ENCODE measurements at places on chromosomes 16 and 17. TPM values are rescaled to one million over a fixed set of nuclear protein-coding genes. Genes with fewer than 3 reads are reported as not detected.
A peak's percentile ranks its signal among the peaks of the same experiment; 100 is the strongest.

Gene HP
- total RNA-seq: not detected

DNA sequence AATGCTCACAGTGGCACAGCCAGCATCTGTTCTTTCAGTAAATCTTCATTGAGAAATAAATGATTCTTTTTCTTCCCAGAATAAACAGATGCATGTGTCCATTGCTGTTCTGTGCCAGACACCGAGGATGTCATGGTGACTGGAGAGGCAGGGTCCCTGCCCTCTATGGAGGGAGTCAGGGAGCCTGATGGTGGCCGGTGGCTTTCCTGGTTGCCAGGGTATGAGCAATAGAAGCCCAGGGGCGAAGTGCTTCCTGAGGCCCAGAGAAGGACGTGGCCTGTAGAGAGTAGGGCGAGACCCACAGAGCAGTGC lies 29.9 kb upstream of the NUDT16L1 start:
- no peak for DNase-seq
- H3K36me3 ChIP-seq: peaks cover 23% of the 10 kb centered on the region
- no peak overlapping the region for H3K4me3 ChIP-seq
- no peaks in the 10 kb centered on the region for H3K4me1 ChIP-seq
- H3K27me3 ChIP-seq: no peaks in the 10 kb centered on the region

Gene CSH1
- not detected for total RNA-seq

DNA sequence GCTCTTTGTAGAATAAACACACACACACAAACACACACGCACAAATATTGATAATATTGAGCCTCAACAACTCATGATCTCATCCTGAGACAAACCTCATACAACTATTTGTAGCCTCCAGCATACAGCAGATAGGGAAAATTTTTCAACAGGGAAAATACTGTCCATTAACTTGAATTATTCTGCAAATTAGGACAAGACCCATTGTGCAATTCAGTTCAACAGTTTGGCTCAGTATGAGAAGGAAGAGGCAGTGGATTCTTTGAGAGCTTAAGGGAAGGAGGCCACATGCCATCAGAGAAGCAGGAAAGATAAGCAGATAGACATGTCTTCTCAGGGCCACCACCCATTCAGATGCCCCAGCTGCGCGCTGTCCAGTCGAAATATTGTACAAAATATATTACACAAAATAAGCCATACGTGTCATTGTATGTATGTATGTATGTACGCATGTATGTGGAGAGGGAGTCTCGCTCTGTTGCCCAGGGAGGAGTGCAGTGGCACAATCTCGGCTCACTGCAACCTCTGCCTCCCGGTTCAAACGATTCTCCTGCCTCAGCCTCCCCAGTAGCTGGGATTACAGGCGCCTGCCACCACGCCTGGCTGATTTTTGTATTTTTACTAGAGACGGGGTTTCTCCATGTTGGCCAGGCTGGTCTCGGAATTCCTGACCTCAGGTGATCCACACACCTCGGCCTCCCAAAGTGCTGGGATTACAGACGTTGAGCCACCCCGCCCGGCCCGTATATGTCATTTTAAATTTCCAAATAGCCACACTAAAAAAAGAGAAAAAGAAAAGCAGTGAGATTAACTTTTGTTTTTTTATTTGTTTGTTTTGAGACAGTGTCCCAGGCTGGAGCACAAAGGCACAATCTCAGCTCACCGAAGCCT lies 1.8 kb downstream of the ZC3H7A start:
- peaks cover 1% of the 10 kb centered on the region for H3K36me3 ChIP-seq
- H3K4me3 ChIP-seq: peak overlapping the region; percentile 86

DNA sequence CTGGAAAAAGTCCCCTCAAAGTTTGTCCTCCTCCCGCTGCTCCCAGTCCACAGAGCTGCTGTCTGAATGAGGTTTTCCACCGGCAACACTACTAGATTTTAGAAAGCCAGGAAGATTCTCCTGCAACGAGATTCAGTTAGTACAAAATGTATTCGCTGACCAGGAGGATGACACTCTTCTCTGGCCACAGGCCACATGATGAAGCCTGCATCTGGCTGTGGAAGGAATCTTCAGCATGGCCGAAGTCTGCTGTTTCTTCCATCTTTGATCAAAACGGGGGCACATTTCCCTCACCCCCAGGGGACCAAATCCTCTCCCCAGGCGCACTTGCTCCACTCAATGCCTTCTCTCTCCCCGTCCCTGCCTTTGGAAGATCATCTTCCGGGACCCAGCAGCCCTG lies 215.8 kb upstream of the NLRP1 start:
- H3K27me3 ChIP-seq: no peaks in the 10 kb centered on the region
- H3K4me3 ChIP-seq: no peak overlapping the region
- DNase-seq: no peak

DNA sequence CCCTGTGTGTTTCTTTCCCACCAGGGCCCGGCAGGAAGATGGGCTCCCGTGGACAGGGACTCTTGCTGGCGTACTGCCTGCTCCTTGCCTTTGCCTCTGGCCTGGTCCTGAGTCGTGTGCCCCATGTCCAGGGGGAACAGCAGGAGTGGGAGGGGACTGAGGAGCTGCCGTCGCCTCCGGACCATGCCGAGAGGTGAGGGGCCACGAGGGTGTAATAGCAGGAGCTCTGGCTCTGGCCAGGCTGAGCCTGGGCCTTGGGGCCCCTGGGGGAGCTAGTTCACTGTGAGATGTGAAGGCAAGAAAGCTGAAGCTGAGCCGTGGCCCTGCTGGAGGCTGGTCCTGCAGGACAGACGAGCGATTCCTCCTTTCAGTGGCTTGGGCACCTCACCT lies 20.0 kb downstream of the C1QTNF1 start:
- no peaks in the 10 kb centered on the region for H3K4me1 ChIP-seq
- H3K36me3 ChIP-seq: no peaks in the 10 kb centered on the region
- DNase-seq: no peak
- H3K27ac ChIP-seq: no peak overlapping the region

Gene SLC47A2
- not detected for total RNA-seq

GRCh38 chr16:28274676-28275075 lies 17.6 kb upstream of the SBK1 start:
- H3K27me3 ChIP-seq: peaks cover 3% of the 10 kb centered on the region
- H3K4me1 ChIP-seq: no peaks in the 10 kb centered on the region
- peaks cover 4% of the 10 kb centered on the region for H3K36me3 ChIP-seq
- H3K27ac ChIP-seq: no peak overlapping the region
- no peak for DNase-seq

DNA sequence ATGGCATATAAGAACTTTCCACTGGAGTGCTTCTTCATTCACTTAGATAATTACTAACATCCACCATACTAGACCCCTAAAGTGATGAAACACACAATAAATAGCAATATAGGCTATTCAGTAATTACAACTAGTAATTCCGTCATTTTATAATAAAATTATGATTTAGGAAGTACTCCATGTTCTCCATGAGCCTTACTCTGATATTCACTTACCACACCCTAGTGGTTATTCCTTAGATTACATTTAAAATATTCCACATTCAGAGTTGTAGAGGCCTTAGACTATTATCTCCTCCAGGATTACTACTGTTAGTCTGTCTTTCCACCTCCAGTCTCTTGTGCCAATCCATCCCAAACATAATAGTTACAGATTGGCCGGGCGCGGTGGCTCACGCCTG lies 62.4 kb downstream of the STH start:
- peaks cover 5% of the 10 kb centered on the region for H3K4me1 ChIP-seq
- H3K27me3 ChIP-seq: no peaks in the 10 kb centered on the region
- H3K36me3 ChIP-seq: peaks cover 45% of the 10 kb centered on the region

Gene CNGB1
- not detected for total RNA-seq

- H3K36me3 ChIP-seq: no peaks in the 10 kb centered on the region
- H3K4me1 ChIP-seq: no peaks in the 10 kb centered on the region
- H3K27me3 ChIP-seq: no peaks in the 10 kb centered on the region
- no peak overlapping the region for H3K4me3 ChIP-seq
- DNase-seq: no peak
Observed at GRCh38 chr17:63480192-63480784, 3.4 kb downstream of the ACE start.

DNA sequence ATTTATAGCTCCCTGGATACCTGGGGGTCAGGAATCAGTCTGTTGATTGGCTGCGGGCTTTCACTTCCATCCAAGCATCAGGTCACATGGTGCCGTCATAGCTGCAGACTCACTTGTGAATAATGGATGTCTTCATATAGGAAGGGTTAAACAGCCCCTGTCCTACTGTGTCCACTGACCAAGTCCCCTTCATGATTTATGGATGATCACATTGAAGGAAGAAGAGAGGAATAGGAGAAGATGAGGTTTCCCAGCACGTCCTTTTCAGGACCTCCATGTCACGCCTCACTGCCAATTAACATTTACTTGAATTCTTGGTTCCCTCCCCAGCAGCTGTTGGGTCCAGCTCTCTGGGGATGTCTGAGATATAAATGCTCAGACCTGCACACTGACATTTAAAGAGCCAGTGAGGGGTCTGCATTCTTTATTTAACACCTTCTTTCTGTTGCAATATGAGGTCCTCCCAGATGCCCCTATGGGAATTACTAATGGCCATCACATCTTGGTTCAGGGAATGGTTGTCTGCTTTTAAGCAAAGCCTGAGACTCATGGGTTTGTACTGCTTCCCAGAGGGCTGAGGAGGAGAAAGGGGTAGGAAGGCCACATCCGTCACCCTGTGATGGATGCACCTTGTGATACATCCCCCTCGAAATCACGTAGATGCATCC lies 230.6 kb upstream of the HSBP1 start:
- H3K4me1 ChIP-seq: peaks cover 4% of the 10 kb centered on the region
- no peaks in the 10 kb centered on the region for H3K36me3 ChIP-seq

DNA sequence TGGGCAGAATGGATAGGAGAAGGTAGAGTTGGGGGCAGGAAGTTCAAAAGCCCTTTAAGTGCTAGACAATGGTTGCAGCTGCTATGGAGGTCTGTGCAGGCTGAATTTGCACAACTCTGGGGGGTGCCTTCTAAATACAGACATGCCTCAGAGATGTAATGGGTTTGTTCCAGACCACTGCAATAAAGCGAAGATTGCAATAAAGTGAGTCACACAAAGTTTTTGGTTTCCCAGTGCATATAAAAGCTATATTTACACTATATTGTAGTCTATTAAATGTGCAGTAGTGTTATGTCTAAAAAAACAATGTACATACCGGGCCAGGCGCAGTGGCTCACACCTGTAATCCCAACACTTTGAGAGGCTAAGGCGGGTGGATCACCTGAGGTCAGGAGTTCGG lies 60.5 kb upstream of the MYOCD start:
- H3K4me3 ChIP-seq: no peak overlapping the region
- no peak overlapping the region for H3K27ac ChIP-seq
- H3K4me1 ChIP-seq: no peaks in the 10 kb centered on the region
- no peaks in the 10 kb centered on the region for H3K36me3 ChIP-seq

- peaks cover 29% of the 10 kb centered on the region for H3K36me3 ChIP-seq
- no peak for DNase-seq
- H3K4me1 ChIP-seq: no peaks in the 10 kb centered on the region
Observed at GRCh38 chr17:54924405-54924804, 23.8 kb downstream of the TOM1L1 start.

GRCh38 chr17:66493283-66494019 lies 191.0 kb downstream of the PRKCA start:
- no peaks in the 10 kb centered on the region for H3K27me3 ChIP-seq
- H3K4me3 ChIP-seq: no peak overlapping the region
- no peaks in the 10 kb centered on the region for H3K36me3 ChIP-seq

DNA sequence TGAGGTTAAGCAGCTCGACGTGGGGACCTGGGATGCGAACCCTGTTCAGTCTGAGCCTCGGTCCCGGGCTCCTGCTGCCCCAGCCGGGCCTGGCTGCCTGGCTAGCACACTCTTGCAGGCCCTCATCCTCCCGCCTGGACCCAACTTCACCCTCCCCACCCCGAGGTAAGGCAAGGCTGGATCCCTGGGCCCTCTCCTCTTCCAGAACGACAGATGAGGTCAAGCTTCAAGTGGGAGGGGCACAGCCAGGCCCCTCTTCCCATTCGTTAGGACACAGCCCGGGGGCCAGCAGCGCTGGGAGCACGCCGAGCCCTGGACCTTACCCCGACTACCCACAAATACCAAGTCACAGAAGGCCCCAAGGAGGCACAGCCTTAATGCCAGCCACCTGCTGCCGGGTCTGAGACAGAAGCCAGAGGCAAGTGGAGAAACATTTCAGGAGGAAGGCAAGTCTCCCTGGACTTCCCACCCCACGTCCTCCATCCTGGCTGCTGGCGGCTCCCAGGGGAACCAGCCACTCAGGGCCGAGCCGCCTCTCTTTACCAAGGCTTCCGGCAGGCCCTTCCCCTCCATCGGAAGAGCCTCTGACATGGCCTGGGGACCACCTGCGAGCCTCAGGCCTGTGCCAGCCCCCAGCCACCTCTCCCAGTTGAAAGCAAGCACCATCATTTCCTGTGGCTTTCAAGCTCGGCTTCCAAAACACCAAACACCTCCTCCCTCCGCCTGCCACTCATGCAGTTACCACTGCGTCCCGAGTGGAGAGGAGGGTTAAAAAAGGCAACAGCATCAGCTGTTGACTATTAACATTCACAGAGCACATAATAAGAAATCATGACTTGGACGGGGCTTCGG lies 59.9 kb downstream of the RPH3AL start:
- no peaks in the 10 kb centered on the region for H3K36me3 ChIP-seq
- no peaks in the 10 kb centered on the region for H3K4me1 ChIP-seq
- DNase-seq: no peak
- no peaks in the 10 kb centered on the region for H3K27me3 ChIP-seq

- DNase-seq: no peak
- H3K27me3 ChIP-seq: no peaks in the 10 kb centered on the region
- no peaks in the 10 kb centered on the region for H3K36me3 ChIP-seq
- no peaks in the 10 kb centered on the region for H3K4me1 ChIP-seq
- no peak overlapping the region for H3K27ac ChIP-seq
- H3K4me3 ChIP-seq: no peak overlapping the region
Observed at GRCh38 chr17:17535957-17536356, 39.8 kb upstream of the RASD1 start.

Gene TRPV3
- total RNA-seq: 1.2 TPM

Gene HEATR9
- not detected for total RNA-seq

- no peaks in the 10 kb centered on the region for H3K27me3 ChIP-seq
- H3K36me3 ChIP-seq: no peaks in the 10 kb centered on the region
- H3K27ac ChIP-seq: no peak overlapping the region
- H3K4me1 ChIP-seq: no peaks in the 10 kb centered on the region
Observed at GRCh38 chr16:55000595-55000994, 69.9 kb downstream of the IRX5 start.

Gene KRTAP9-8
- total RNA-seq: not detected

- no peak overlapping the region for H3K27ac ChIP-seq
- H3K4me3 ChIP-seq: no peak overlapping the region
- DNase-seq: peak; percentile 48
- peaks cover 3% of the 10 kb centered on the region for H3K4me1 ChIP-seq
Observed at GRCh38 chr17:48219617-48220016, 112.1 kb downstream of the SNX11 start.

- no peak overlapping the region for H3K27ac ChIP-seq
- H3K4me1 ChIP-seq: peaks cover 18% of the 10 kb centered on the region
- DNase-seq: peak; percentile 62
Observed at GRCh38 chr17:34606763-34607162, 27.4 kb downstream of the TMEM132E start.

Gene HSPB9
- total RNA-seq: 0.18 TPM

Gene MYH1
- total RNA-seq: not detected

All from H9 (cell line).